ENCODE measurements at places on chromosomes 7 and 10. TPM values are rescaled to one million over a fixed set of nuclear protein-coding genes. Genes with fewer than 3 reads are reported as not detected.

Gene PDIA4
- total RNA-seq, result 157 TPM

Gene IMMP2L
- total RNA-seq, result 2.8 TPM

Gene NRAP
- total RNA-seq, result not detected

Gene NODAL
- not detected for total RNA-seq

Gene PRKG1
- 0.49 TPM for total RNA-seq

Gene ABCB4
- 2.9 TPM for total RNA-seq

Gene ITPRID1
- total RNA-seq, result not detected

Gene TRIM73
- 0.89 TPM for total RNA-seq

Gene DNAJC1
- 69.6 TPM for total RNA-seq

All from mesangial cell (primary cell).